ENCODE measurements at places on chromosomes 2 and 18. TPM values are rescaled to one million over a fixed set of nuclear protein-coding genes. Genes with fewer than 3 reads are reported as not detected.

DNA sequence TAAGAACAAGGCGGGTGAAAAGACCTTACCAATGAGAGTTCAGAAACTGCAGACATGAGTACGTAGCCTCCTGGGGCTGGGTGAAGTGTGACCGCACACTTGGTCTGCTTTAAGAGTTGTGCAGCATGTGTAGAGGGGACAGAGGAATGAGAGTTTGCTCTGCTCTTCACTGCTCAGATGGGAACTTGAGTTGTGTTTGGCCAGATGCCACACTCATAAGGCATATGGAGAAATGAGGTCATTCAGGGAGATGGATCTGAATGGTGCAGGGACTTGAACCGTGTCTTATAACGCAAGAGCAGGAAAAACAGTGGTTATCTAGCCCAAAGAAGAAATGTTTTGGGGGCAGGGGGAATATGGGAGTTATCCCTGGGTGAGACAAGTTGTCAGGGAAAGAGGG lies 273.8 kb upstream of the LYPD1 start:
- no peak for DNase-seq
- H3K4me3 ChIP-seq: no peak overlapping the region
- no peaks in the 10 kb centered on the region for H3K27me3 ChIP-seq
- no peaks in the 10 kb centered on the region for H3K4me1 ChIP-seq
- no peak overlapping the region for H3K27ac ChIP-seq

- no peak for DNase-seq
- H3K4me1 ChIP-seq: no peaks in the 10 kb centered on the region
- H3K27me3 ChIP-seq: no peaks in the 10 kb centered on the region
- H3K27ac ChIP-seq: no peak overlapping the region
- H3K36me3 ChIP-seq: no peaks in the 10 kb centered on the region
- H3K4me3 ChIP-seq: no peak overlapping the region
Observed at GRCh38 chr2:221431477-221431876, 140.6 kb downstream of the EPHA4 start.

- no peak overlapping the region for H3K4me3 ChIP-seq
- H3K27ac ChIP-seq: no peak overlapping the region
- no peaks in the 10 kb centered on the region for H3K27me3 ChIP-seq
- no peak for DNase-seq
- H3K36me3 ChIP-seq: no peaks in the 10 kb centered on the region
- no peaks in the 10 kb centered on the region for H3K4me1 ChIP-seq
Observed at GRCh38 chr2:83103613-83104012, 1355.5 kb downstream of the SUCLG1 start.

DNA sequence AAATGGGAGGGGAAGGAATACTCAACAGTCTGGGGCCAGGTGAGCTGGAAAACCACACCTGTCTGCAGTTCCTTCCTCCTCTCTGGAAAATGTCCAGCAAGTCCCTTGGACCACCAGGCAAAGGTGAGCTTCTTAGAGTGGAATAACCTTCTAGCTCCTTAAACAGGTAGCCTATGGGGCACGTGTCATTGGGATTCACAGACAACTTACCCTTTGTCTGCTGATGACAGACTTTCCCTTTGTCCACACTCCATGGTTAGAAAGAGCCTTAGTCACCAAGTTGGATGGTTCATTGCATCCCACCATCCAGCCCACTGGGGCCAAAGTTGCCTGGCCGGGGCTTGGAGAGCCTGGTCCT lies 98.0 kb upstream of the ITGA6 start:
- no peaks in the 10 kb centered on the region for H3K4me1 ChIP-seq
- H3K27me3 ChIP-seq: no peaks in the 10 kb centered on the region
- no peak overlapping the region for H3K4me3 ChIP-seq
- no peaks in the 10 kb centered on the region for H3K36me3 ChIP-seq

GRCh38 chr2:232973796-232974195 lies 39.3 kb downstream of the NGEF start:
- no peaks in the 10 kb centered on the region for H3K27me3 ChIP-seq
- H3K4me3 ChIP-seq: no peak overlapping the region
- DNase-seq: no peak
- H3K36me3 ChIP-seq: no peaks in the 10 kb centered on the region

The NDC80 gene
- total RNA-seq: 38.8 TPM

The CYP1B1 gene
- total RNA-seq: 10.1 TPM

The GPR35 gene
- total RNA-seq: 0.56 TPM

The CTAGE1 gene
- total RNA-seq: not detected

The CYP26B1 gene
- not detected for total RNA-seq

The ALMS1 gene
- 16.8 TPM for total RNA-seq

The FARSB gene
- 47.8 TPM for total RNA-seq

The SLC9A4 gene
- 0.05 TPM for total RNA-seq

The TRIM54 gene
- not detected for total RNA-seq
